Activated CD4-positive, alpha-beta memory T cell treated with anti-CD3 and anti-CD28 coated beads for 36 hours (primary cell): ENCODE measurements at places on chromosomes 2 and 18. TPM values are rescaled to one million over a fixed set of nuclear protein-coding genes. Genes with fewer than 3 reads are reported as not detected.

Gene TIMM21
- total RNA-seq, result 37.1 TPM

DNA sequence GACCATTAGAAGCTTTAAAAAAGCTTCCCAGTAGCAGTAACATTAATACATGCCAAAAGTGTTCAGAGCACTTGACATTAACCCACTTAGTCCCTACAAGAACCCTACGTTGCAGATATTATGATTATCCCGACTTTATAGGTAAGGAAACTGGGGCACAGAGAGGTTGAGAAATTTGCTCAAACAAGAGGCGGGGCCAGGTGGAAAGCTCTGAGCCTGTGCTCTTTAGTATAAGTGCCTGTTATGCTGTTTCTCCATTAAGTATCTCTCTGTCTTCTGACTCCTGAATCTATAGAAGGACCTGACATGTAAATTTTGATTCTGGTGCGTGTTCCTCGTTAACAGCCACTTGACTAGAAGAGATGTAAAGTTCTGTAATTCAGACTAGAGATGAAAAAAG is 139.8 kb downstream of the RBMS1 start:
- DNase-seq, result no peak

Gene C2orf66
- total RNA-seq, result not detected

- DNase-seq, result no peak
These were observed 71.9 kb downstream of the SMAD2 start for GRCh38 chr18:47858607-47859006.

DNA sequence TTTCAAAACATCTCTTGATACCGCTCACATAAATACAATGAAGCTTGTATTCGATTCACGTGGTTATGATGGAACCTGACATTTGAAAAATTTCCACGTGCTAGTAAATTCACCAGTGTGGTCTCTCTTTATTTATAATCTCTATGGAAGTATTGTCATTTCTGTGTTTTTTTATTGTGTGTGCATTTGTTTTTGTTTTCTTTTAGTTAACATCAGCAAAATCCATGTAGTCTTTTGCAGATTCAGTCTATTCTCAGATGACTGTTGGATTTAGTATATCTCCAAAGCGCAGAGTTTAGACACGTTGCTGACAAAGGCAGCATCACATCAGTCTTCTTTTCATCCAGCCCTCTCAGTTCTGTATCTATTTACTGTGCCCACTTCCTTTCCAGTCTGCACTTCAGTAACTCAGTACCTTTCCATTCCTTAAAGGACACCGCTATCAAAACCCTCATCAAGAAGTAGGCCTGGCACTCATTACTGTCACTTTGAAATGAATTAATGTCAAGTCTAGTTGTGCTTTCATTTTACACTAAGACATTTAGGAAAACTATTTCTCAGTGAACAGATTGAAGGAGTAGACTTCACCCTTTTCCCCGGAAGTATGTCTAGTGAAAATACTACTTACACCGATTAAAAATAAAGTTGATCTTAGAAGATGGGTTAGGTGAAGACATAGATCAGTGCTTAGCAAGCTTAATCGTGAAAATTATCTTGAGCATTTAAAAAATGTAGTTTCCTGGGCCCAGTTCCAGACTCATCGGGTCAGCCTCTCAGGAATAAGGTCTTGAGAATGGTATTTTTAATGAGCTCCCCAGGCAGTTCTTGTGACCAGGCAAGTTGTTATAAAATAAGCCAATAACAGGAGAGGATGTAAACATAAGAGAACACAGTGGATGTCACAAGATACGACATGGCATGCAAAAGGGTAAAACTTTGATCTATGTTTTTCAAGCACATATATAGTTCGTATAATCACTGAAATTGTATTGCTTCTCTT is 506.8 kb upstream of the ZEB2 start:
- DNase-seq, result no peak

Gene AKAIN1
- not detected for total RNA-seq

- no peak for DNase-seq
These were observed 718 bp upstream of the TNP1 start for GRCh38 chr2:216860426-216861137.

GRCh38 chr2:206071807-206072206 is 14.2 kb downstream of the INO80D start:
- DNase-seq, result no peak

DNA sequence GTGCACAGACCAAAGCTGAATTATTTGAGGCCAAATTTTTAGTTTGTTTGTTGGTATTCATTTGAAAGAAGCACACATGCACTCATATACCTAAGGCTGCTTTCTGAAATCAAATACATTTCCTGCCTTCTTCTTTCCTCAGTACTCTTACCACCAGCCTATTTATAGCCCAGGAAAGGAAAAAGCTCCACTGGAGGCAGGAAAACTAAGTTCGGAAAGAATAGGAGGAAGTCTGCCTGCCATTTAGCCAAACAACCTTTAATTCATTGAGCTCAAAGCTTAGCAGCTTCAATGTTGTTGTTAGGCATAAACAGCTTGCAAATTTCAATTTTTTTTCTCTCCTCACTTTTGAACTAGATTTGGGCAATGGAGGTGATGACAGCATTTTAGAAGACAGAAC is 40.4 kb upstream of the RASGRP3 start:
- DNase-seq, result no peak

DNA sequence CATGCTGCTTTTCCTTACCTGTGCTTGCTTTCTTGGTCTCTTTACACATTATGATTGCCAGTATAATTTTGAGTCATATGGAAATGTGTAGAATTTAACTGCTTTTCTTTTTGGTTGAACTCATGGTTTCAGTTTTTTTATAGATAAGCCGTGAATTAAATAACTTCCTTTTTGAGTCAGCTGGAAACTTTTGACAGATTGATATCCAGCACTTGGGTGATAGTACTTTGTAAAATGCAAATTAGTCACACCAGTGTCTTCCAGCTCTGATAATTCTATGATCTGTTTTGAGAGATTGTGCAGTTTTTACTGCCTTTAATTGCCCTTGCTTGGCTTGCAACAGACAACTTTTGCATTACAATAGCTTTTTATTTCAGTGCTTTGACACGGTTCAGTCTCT is 86.4 kb downstream of the NCOA1 start:
- no peak for DNase-seq

DNA sequence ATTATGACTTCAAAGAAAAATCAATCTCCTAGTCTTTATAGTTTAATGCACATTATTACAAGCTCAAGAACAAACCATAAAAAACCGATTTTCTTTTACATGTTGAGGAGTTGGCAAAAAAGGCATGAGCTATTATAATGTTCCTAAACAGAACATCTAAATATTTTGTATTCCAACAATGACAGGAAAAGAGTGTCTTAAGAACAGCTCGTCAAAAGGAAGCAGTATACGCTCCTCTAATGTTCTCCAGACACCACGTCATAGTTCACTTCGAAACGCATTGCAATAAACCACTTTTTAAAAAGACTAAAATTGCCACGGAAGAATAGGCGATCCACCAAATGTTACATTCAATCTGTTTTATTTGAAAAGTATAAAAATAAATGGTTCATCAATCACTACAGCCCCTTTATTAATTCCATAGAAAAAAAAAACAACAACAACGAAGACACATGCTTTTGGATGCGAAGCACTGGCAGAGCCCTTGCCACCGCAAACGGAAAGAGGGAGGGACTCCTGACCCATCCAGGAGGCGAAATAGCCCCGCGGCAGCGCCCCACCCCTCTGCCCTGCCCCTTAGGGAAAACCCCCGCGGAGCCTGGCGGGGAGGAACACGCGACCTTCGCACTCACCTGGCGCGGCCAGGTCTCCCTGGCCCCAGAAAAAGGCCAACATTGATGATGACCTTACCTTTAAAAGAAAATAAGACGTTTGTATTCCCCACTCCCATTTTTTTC is 45.8 kb downstream of the MBP start:
- no peak for DNase-seq

DNA sequence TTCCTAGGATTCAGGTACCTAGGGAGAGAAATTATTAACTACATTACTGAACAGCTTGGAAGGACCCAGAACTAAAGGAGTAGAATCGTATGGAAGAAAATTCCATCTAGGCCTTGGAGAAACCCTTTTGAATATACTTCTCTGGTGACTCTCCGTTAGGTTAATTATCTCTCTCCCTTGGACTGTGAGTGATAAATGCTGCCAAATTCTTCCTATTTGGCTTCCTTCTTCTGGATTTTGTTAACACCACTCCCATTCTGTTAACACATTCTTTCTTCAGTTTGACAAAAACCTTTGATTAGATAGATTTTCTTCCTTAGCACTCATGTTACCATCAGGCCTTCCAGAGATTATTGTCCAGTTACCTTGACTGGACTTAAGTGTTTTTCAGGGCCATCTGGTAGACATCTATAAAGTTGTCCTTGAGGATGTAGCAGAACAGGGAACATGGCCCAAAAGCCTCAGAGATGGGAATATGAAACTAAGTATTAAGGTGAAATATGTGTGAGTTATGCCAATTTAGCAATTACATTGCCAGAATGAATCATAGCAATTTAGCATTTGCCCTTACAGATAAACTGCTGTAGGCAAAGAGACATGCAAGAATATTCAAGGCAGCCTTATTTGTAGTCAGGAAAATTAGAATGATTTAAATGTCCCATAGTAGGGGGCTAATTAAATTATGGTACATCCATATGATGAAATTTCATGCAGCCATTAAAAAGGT is 6.7 kb downstream of the CYP27A1 start:
- DNase-seq, result no peak

DNA sequence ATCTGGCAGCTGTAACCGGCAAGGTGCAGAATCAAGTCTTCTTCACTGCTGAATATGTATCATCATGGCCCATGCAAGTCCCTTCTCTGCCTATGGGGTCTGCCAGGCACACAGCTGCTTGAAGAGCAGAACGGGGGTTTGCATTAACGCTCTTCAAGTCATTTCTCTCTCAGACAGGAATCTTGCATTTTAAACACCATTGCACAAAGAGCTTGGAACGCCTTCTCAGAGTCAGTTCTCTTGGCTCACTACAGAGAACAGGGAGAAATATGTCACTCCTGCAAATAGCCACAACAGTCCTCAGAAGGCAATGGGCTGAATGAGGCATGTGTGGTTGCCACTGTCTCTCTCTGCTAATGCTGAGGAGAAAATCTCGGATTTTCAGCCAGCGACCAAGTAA is 2173.5 kb upstream of the PIK3C3 start:
- no peak for DNase-seq

DNA sequence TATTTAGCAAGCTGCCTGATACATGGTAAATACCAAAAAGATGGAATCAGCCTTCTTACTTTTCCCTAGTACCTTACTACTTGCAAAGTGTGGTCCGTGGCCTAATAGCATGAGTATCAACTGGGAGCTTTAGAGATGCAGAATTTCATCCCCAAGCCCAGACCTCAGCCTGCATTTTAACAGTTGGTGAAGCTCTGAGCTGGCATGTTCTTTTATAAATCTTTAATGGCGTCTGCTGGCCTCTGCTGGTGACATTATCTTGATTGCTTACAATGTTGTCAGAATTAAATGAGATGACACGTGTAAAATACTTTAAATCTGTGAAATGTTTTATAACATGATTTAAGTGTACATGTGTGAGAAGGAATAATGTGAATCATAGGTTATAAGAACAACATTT is 115.1 kb upstream of the NOSTRIN start:
- DNase-seq, result no peak

Gene BOLA3
- 97.2 TPM for total RNA-seq

- peak; percentile 66 for DNase-seq
These were observed 24.1 kb downstream of the TRABD2A start for GRCh38 chr2:84856787-84857186.

GRCh38 chr2:158297120-158297519 is 159.4 kb downstream of the CCDC148 start:
- no peak for DNase-seq

DNA sequence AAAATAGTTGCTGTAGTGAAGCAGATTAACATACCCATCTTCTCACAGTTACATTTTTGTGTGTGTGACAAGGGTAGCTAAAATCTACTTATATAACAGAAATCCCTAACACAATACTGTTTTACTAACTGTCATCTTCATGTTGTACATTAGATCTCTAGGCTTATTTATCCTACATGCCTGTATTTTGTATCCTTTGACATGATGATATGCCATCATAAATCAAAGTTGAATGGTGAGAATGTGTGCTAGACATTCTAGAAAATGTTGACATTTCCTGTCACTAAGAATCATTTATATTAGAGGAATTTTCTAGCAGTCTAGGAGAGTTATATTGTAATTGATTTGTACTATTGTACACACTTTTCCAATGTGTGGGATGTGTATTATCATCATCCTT is 21.5 kb upstream of the CALCRL start:
- DNase-seq, result no peak

Gene THSD7B
- total RNA-seq, result not detected

- peak; percentile 22 for DNase-seq
These were observed 89.5 kb downstream of the MRPS9 start for GRCh38 chr2:105127289-105127915.

DNA sequence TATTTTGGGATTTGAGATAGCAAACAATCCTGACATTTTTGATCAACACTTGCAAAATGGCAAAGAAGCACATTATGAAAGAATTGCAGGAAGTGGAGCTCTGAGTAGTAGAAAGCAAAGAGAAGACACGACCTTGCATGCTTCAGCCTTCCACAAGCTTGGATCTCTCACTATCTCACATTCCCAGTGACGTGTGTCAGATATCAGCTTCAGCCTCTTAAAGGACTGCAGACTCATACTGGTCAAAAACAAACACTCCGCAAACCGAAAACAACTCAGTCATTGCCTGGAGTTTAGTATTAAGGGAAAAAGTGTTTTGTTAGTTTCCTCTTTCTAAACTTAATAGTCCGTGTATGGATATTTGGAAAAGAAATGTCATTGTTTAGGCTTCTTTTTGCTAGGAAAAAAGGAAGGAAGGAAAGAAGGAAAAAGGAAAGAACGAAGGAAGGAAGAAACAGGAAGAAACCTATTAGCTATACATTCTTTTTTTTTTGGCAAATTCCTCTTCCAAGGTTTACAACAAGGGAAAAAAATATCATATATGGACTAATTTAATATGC is 32.6 kb upstream of the SLC40A1 start:
- no peak for DNase-seq

GRCh38 chr18:51912381-51912780 is 427.6 kb upstream of the DCC start:
- DNase-seq, result no peak
